ENCODE measurements at places on chromosomes 16 and 17. TPM values are rescaled to one million over a fixed set of nuclear protein-coding genes. Genes with fewer than 3 reads are reported as not detected.

SHISA6 gene
- not detected for total RNA-seq

UNC13D gene
- total RNA-seq, result 143 TPM

PHKG2 gene
- total RNA-seq, result 61.9 TPM

SLC47A2 gene
- total RNA-seq, result not detected

LIG3 gene
- total RNA-seq, result 116 TPM

TNP2 gene
- not detected for total RNA-seq

DNA sequence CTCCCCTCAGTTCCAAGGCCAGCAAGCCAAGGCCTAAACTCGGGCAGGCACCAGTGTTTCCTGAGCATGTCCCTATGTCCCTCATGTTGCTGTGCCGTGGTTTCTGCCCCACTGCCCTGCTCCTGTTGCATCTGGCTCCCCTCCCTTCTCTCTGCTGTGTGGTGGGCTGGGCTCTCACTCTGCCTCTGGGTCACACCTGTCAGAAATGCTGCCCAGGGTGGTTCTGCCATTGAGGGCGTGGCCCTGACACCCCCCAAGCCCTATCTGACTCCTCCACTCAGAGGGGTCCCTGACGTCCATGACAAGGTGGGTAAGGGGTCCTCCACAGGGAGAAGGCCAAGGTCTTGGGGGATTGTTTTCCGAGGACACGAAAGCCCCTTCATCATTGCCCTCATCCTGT lies 9.2 kb upstream of the ITGA3 start:
- DNase-seq, result no peak

DNA sequence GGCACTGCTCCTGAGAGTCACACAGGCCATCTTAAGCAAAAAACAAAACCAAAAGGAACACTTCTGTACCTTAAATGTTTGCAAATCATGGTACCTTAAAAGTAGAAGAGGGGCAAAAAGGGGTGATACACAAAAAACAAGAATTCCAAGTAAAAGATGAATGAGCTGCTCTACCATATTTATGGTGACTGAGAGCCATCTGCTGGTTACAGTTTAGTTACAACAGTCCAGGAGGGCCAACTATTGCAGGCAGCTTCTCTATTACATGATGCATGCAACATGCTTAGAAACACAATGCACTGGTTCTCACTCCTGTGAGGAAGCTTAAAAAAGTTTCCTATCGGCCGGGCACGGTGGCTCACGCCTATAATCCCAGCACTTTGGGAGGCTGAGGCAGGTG lies 53.5 kb downstream of the STX8 start:
- no peak for DNase-seq

DNA sequence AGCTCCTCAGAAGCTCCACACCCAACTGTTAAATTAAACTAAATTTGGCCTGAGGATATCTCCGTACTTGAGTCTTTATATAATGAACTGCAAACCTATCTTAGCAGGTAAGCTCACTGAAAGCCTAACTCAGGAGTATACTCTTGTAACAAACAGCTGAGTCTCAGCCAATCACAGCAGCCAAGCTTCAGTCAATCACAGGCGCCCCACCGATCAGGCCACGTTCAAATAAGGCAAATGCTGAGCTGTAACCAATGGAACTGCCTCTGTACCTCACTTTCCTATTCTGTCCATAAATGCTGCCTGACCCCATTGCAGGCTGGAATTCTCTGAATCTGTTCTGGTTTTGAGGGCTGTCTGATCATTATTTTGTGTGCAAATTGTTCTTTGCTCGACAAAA lies 93.0 kb upstream of the CES5A start:
- DNase-seq, result no peak

DNA sequence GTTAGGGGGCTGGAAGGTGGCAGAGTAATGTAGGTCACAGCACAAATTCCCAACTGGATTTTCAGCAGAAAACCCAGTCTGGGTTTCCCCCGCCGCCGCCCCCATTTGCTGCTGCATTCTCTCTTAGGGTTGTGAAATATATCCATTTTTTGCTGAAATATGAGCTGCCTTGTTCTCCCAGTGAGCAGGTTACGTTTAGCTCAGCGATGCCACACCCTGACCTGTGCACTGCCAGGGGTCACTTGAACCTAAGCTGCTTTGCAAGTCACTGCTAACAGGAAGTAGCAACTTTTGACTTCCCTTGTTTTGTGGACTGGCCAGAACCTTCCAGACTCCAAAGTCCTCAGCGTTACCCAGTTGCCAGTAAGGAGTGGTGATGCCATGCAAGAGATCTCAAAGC lies 274.1 kb downstream of the CPPED1 start:
- no peak for DNase-seq

DNA sequence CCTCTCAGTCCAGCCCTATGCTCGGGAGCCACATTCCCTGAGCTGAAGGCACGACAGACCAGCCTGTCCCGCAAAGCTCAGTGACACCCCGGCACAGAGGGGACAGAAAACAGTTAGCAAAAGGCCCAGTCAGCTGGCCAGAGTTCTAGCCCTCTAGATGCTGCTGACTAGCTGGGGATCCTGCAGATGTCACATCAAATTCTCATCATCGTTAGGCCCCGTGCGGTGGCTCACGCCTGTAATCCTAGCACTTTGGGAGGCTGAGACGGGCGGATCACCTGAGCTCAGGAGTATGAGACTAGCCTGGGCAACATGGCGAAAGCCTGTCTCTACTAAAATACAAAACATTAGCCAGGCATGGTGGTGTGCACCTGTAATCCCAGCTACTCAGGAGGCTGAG lies 17.2 kb downstream of the UBE2O start:
- DNase-seq, result peak; percentile 48

GRCh38 chr16:68902003-68902968 lies 59.0 kb downstream of the TANGO6 start:
- DNase-seq, result peak; percentile 11

GRCh38 chr16:55392701-55393100 lies 68.7 kb downstream of the IRX6 start:
- DNase-seq, result no peak

- DNase-seq, result no peak
Observed at GRCh38 chr17:57206928-57207327, 49.4 kb upstream of the MSI2 start.

GRCh38 chr17:45098869-45099616 lies 33.3 kb downstream of the PLCD3 start:
- peak; percentile 83 for DNase-seq

- DNase-seq, result no peak
Observed at GRCh38 chr17:19756546-19756945, 8.4 kb upstream of the ALDH3A1 start.

- no peak for DNase-seq
Observed at GRCh38 chr17:44979426-44979995, 11.4 kb upstream of the C1QL1 start.

DNA sequence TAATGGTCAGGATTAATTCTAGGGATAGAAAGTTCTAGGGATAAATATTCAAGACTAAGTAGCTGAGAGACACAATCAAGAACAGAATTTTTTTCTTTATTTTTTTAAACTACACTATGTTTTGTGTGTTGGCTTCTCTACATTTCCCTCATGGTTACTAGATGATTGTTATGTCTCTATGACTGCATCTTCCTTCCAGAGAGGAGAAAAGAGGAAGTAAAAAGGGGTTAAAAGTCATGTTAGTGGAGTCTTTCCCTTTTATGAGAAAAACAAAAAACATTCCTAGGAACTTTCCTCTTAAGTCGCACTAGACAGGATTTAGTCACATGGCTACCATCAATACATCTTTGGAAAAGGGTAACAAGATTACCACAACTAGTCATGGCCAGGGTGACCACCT lies 375.0 kb downstream of the KCNJ2 start:
- no peak for DNase-seq

DNA sequence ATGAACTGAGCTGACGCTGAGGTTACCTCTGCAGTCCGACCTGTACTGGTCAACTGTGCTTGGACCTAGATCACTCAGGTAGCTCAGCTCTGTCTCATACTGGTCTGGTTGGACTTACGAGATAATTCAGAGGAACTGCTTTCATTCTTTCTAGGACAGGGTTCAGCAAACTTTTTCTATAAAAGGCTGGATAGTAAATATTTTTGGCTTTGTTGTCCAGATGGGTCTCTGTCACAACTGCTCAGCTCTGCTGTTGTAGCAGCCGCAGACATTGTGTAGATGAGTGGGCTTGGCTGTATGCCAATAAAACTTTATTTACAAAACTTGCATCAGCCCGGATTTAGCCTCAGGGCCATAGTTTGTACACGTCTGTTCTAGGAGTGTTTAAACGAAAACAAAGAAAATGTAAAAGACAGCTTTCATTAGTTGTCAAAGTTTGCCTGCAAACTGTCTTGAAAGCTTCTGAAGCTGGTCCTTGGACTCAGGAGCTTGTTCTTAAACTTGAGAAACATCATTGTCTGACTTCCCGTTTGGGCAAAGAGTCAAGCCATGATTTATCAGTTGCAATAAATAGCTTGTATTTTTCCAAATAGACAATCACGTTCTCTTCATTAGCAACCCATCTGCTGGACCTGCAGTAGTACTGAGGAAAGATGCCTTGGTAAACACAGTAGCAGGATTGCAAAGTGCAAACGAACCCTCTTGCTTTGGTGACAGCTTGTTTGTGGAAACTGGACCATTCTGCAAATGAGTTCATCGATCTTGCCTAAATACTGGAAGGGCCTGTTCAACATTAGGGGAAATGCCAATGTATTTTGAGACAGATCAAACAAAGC lies 253.4 kb downstream of the SNX29 start:
- no peak for DNase-seq

- DNase-seq, result no peak
Observed at GRCh38 chr16:84881702-84882521, 62.1 kb downstream of the CRISPLD2 start.

DNA sequence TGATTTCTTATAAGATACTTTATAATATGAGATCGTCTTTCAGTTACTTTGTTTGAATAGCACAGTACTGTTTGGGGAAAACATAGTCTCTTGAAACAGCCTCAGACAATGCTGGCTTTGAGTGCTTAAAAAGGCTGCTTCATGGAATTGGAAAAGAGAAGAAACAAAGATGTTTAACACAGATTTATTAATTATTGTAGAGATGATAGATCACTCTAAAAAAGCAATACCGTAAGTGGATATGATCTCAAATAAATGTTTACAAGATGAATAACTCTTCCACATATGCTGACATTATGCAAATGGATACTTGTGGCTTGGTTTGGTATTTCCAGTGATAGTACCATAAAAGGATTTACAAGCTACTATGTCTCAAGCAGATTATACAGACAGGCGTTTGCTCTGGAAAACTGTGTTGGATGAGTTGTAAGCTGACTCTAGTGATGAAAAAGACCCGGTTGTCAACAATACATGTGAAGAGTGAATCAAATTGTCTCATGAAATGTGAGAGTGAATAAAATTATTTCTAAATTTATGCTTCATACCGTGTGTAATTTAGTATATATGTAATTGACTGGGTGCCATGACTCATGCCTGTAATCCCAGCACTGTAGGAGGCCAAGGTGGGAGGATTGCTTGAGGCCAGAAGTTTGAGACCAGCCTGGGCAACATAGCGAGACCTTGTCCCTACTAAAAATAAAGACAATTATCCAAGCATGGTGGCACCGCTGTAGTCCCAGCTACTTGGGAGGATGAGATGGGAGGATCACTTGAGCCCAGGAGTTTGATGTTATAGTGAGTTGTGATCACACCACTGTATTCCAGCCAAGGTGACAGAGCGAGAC lies 105.4 kb downstream of the FTO start:
- DNase-seq, result no peak

GRCh38 chr17:20071824-20072691 lies 62.9 kb downstream of the SPECC1 start:
- no peak for DNase-seq

- DNase-seq, result no peak
Observed at GRCh38 chr17:80428796-80429195, 13.8 kb downstream of the ENDOV start.

- DNase-seq, result no peak
Observed at GRCh38 chr16:30760001-30760559, 1.8 kb downstream of the CFAP119 start.

- DNase-seq, result no peak
Observed at GRCh38 chr17:57436565-57436964, 180.2 kb downstream of the MSI2 start.

DNA sequence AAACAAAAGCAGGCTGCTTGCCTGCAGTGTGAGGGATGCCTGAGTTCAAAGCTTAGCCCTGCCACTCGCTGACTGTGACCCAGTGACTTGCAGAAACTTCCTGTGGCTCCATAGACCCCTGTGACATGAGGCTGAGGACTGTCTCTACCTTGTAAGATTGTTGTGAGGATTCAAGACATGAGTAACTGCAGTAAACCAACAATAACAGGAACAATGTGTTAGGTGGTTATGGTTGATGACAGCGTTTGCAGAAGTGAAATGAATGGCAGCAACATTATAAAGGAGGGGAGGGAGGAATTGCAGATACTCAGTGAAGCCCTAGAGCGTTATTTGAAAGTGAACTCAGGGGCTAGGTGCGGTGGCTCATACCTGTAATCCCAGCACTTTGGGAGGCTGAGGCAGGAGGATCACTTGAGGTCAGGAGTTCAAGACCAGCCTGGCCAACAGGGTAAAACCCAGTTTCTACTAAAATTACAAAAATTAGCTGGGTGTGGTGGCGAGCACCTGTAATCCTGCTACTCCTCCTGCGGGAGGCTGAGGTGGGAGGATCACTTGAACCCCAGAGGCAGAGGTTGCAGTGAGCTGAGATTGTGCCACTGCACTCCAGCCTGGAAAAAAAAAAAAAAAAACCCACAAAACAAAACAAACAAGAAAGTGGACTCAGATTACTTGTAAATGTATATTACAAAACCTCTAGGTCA lies 33.5 kb upstream of the EMP2 start:
- DNase-seq, result no peak

GRCh38 chr17:69574257-69575197 lies 160.0 kb downstream of the MAP2K6 start:
- DNase-seq, result no peak

GRCh38 chr17:49038544-49038943 lies 41.4 kb downstream of the IGF2BP1 start:
- no peak for DNase-seq

DNA sequence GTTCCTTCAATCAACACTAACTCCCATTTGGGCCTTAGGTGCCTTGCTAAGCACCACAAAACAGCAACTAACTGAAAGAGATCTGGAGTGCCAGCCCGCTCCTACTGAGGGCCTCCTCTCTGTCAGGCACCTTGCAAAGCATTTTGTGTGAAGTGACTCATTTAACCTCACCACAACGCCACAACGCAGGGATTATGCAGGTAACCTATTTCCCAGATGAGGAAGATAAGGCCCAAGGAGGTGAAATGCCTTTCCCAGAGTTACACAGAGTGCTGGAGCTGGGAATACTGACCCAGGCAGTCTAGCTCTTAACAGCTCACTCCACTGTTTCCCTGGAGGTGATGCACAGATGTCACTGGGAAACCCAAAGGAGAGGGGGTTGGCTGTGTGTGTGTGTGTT lies 32.8 kb downstream of the DRC3 start:
- no peak for DNase-seq

GRCh38 chr17:3885970-3886369 lies 6.9 kb downstream of the CAMKK1 start:
- DNase-seq, result no peak

All from activated naive CD4-positive, alpha-beta T cell treated with anti-CD3 and anti-CD28 coated beads, Interleukin-2, amount 50 U/mL, for 72 hours (primary cell).